ENCODE measurements at places on chromosomes 1 and 21.

GRCh38 chr1:164524810-164525209 lies 34.2 kb upstream of the PBX1 start:
- no peak for DNase-seq

DNA sequence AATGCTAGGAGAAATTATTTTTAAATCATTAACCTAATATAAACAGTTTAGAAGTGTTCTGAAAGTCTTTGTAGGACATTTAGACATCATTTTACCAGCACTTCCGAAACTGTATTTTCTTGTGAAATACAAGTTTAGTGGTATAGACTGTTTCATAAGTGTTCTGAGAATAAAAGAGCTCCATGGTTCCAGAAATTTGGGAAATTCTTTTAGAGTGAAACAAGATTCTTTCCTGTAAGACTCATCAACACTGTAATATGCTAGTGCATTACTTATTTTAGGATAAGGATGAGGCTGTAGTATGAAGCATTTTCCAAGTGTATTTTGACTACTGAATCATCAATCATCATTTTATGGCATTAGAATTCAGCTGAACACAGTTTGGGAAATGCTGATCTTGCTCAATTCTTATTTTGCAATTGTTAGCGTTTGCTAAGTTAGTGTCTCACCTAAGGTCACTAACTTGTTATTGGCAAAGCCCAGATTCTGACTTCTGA lies 73.4 kb downstream of the CEP350 start:
- no peak for DNase-seq

DNA sequence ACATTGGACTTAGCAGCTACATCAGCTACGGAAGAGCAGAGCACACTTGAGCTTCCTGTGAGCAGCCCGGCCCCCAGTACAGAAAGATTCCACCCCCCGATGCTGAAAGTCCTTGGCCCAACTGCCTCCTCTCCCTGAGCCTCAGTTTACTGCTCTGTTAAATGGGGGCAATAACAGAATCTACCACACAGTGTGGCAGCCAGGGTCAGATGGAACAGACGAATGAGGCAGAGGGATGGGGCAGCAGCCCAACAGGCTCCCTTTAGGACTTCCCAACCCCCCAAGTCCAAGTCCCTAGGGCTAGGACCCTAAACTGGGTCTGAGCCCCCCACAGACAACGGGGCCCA lies 22.9 kb upstream of the C1QA start:
- no peak for DNase-seq

- peak; percentile 92 for DNase-seq
Measured at GRCh38 chr1:36088577-36089392, at the start of gene ADPRS. ADPRS (plus strand) TSS chr1:36088892; CDS start chr1:36088905, 13 bp downstream.

DNA sequence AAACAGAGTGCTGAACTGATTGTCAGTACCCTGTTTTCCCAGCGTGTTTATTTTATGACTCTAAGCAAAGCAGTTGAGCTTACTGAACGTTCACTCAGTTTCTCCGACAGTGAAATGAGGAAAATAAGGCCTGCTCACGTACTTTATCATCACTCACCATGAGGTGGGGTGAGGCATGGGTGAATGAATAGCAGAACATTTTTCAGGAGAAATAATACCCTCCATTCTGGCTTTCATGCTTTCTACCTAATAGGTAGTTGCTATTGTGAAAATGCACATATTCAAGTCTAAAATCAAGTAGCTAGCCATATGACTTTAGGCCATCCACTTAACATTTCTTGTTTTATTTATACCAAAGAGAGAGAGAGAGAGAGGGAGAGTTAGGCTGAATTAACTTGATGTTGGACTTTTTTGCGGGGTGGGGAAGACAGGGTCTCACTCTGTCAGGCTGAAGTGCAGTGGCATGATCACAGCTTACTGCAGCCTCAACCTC lies 178.2 kb downstream of the VPS13D start:
- no peak for DNase-seq

All from NCI-H1092 treated with DMSO at 0.1 percent for 48 hours (cell line).